Kidney (tissue), 22 donors: ENCODE measurements at places on chromosomes 5 and 9. TPM values are rescaled to one million over a fixed set of nuclear protein-coding genes. Genes with fewer than 3 reads are reported as not detected.

GRCh38 chr5:159163027-159163700 lies 46.2 kb downstream of the RNF145 start:
- no peaks in the 10 kb centered on the region for H3K27me3 ChIP-seq
- H3K27ac ChIP-seq = no peak overlapping the region
- peaks cover 12% of the 10 kb centered on the region for H3K36me3 ChIP-seq
- H3K4me3 ChIP-seq = no peak overlapping the region
- no peaks in the 10 kb centered on the region for H3K4me1 ChIP-seq

DNA sequence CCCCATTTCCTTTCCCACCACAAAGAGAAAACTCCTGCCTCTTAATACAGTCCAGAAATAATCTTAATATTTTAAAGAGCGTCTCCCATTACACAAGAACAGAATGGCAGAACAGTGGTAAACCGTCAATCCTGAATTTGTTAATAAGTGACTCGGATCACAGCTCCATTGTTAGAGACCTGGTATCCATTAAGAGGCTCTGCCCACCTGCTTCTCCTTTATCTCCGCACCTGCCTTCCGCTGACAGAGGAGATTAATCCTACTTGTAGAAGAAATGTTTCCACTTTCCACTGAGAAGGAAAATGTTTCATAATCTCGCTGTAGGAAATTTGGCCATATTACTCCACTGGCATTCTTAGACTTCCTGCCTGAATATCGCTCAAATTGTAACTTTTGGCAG lies 1493.2 kb downstream of the MAT2B start:
- no peak overlapping the region for H3K4me3 ChIP-seq
- H3K4me1 ChIP-seq = no peaks in the 10 kb centered on the region
- no peaks in the 10 kb centered on the region for H3K27me3 ChIP-seq
- H3K27ac ChIP-seq = no peak overlapping the region

- peaks cover 2% of the 10 kb centered on the region for H3K4me1 ChIP-seq
- no peak for DNase-seq
- no peak overlapping the region for H3K27ac ChIP-seq
- peak overlapping the region; percentile 81 for H3K4me3 ChIP-seq
- H3K27me3 ChIP-seq = no peaks in the 10 kb centered on the region
- H3K36me3 ChIP-seq = no peaks in the 10 kb centered on the region
These were observed 1.1 kb downstream of the ARL15 start for GRCh38 chr5:54309276-54309675.

GRCh38 chr5:94031631-94032030 lies 290.2 kb upstream of the POU5F2 start:
- H3K4me3 ChIP-seq = no peak overlapping the region
- no peaks in the 10 kb centered on the region for H3K27me3 ChIP-seq

DNA sequence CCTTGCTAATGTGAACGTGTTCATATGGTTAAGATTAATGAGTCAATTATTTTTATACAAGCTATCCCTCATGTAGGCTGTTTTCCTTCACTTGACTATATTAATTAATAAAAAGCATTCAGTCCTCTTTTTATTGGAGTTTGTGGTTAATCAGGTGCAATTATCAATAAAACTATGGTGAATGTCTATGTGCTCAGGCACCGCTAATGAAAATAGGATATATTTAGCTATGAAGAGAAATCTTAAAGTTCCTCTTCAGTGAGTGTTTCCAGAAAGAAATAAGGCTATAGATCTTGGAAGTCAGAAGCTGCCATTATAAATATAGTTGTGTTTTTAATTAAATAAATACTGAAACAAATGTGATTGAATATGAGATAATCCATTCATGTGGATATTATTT lies 422.1 kb downstream of the DMAC1 start:
- no peak for DNase-seq
- no peaks in the 10 kb centered on the region for H3K4me1 ChIP-seq
- H3K27me3 ChIP-seq = no peaks in the 10 kb centered on the region
- no peaks in the 10 kb centered on the region for H3K36me3 ChIP-seq
- no peak overlapping the region for H3K27ac ChIP-seq

GRCh38 chr5:392431-392988 lies 50.5 kb upstream of the EXOC3 start:
- H3K4me3 ChIP-seq = no peak overlapping the region
- H3K36me3 ChIP-seq = no peaks in the 10 kb centered on the region
- H3K27ac ChIP-seq = no peak overlapping the region
- DNase-seq = peak; percentile 28
- no peaks in the 10 kb centered on the region for H3K27me3 ChIP-seq

DNA sequence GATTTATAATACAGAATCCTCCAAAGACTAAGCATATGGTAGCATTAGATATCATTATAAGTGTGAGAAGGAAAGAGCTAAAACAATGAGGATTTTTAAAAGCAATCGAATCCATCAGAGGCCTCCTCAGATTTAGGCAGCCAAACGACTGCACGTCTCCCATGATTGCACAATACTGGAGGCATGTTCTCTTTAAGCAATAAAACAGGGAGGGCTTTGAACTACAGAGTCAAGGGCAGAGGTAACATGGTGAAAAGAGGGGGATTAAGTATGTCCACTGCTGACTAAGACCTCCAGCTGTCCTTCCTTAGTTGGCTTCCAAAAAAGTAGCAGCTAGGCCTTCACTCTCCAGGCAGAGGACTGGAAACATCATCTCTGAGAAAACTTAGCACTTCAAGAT lies 298.7 kb upstream of the RGMB start:
- H3K4me1 ChIP-seq = no peaks in the 10 kb centered on the region
- no peak overlapping the region for H3K27ac ChIP-seq
- H3K4me3 ChIP-seq = no peak overlapping the region
- no peaks in the 10 kb centered on the region for H3K36me3 ChIP-seq
- DNase-seq = no peak

GRCh38 chr9:76257311-76257710 lies 136.9 kb downstream of the RFK start:
- no peak overlapping the region for H3K4me3 ChIP-seq
- no peaks in the 10 kb centered on the region for H3K36me3 ChIP-seq
- H3K27ac ChIP-seq = no peak overlapping the region
- no peaks in the 10 kb centered on the region for H3K27me3 ChIP-seq

Gene SPEF2
- 19.1 TPM for total RNA-seq

Gene C9
- total RNA-seq = 4.5 TPM
